ENCODE measurements at places on chromosomes 5 and 9.

- peak; percentile 21 for DNase-seq
Measured at GRCh38 chr9:7172154-7173115, 414.7 kb downstream of the KDM4C start.

GRCh38 chr9:126809068-126809467, 4.2 kb downstream of the ZBTB43 start:
- peak; percentile 7 for DNase-seq

DNA sequence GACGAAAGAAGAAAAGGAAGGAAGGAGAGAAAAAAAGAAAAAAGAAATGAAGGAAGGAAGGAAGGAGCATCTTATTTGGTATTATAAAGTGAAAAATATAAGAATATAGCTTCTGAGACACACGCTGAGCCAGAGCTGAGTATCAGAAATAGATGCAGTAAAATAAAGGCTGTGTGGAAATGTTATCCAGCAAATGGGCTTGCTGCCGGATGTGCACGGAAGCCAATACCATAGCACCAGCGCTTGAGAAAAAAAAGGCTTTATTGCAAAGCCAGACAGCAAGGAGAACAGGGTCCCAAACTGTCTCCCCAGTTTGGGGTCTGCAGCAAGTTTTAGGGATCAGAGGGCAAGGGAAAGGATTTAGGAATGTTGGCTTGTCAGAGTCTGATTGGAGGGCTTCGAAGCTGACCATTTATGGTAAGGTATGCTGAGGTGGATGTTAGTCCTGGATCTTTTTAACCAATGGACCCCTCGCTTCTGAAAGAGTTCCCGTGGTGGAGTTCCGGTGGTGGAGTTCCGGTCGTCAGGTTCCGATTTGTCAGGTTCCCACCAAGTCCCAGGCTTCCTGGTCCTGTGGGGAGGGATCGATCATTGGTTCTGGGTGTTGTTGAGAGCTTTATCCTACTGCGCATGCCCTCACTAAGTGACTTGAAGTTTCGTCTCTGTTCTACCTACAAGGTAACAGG, 70.4 kb downstream of the SFXN1 start:
- DNase-seq: no peak

DNA sequence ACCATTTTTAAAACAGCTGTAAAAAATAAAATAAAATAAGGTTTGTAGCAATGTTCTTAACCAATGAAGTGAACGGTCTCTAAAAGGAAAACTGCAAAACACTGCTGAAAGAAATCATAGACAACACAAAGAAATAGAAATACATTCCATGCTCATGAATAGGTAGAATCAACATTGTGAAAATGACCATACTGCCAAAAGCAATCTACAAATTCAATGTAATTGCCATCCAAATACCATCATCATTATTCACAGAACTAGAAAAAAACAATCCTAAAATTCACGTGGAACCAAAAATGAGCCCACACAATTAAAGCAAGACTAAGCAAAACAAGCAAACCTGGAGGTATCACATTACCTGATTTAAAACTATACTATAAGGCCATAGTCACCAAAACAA, 67.6 kb upstream of the RGMB start:
- DNase-seq: peak; percentile 18

DNA sequence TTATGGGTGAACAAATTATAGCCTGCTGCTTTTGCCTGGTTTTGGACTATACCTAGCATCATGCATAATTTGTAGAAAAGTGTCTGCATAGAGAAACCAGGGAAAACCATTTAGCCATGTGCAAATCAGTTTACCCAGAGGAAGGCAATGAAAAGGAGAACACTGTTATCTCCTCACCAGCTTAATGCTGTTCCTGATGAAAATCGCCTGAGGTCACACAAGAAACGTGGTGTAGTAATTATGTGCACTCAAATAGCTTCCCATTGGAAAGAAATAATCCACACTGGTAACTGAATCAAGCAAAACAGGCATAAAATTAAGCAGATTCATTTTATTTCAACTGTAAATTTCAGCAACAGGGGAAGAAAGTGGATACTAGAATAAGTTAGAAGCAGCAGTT, 51.7 kb upstream of the FAM240B start:
- no peak for DNase-seq

GRCh38 chr5:83864652-83865051, 144.0 kb upstream of the HAPLN1 start:
- DNase-seq: no peak

DNA sequence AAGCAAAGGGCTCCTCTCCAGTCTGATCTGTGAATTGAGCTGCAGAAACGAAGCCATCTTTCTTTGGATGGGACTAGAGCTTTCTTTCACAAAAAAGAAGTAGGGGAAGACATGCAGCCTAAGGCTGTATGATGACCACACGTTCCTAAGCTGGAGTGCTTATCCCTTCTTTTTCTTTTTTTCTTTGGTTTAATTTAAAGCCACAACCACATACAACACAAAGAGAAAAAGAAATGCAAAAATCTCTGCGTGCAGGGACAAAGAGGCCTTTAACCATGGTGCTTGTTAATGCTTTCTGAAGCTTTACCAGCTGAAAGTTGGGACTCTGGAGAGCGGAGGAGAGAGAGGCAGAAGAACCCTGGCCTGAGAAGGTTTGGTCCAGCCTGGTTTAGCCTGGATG, 82.1 kb downstream of the PIK3R1 start:
- no peak for DNase-seq

- no peak for DNase-seq
Measured at GRCh38 chr5:132431632-132432031, 58.9 kb downstream of the IRF1 start.

- DNase-seq: no peak
Measured at GRCh38 chr9:138071292-138071691, 193.7 kb downstream of the CACNA1B start.

DNA sequence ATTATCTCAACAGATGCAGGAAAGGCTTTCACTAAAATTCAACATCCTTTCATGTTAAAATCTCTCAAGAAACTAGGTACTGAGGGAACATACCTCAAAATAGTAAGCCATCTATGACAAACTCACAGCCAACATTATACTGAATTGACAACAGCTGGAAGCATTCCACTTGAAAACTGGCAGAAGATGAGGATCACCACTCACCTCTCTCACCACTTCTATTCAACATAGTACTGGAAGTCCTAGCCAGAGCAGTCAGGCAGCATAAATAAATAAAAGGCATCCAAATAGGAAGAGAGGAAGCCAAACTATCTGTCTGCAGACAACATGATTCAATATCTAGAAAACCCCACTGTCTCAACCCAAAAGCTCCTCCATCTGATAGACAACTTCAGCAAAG, 203.6 kb upstream of the GRAMD2B start:
- DNase-seq: no peak

- DNase-seq: no peak
Measured at GRCh38 chr5:82058710-82059109, 86.9 kb downstream of the ATG10 start.

Measured in fibroblast of skin of right quadriceps (primary cell).